ENCODE measurements at places on chromosomes 12 and 14.

GRCh38 chr14:105838591-105839424 lies 312.4 kb downstream of the TMEM121 start:
- DNase-seq = no peak

DNA sequence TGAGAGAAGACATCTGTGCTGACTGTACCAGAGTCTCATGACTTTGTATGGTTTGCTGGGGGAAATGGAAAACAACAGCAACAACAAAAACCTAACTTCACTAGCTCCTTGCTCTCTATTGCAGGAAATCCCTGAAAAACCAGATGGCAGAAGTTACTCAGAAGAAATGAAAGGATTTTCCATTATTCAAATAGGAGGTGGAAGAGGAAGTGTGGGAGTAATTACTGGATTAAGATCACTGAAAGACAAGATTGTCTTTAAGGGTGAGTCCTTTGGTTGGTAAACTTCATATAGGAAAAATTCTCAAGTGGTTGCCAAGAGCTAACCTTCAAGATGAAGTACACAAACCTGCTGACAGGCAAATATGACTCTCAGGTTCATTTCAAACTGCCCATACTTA lies 391.9 kb upstream of the ATP2B1 start:
- DNase-seq = no peak

DNA sequence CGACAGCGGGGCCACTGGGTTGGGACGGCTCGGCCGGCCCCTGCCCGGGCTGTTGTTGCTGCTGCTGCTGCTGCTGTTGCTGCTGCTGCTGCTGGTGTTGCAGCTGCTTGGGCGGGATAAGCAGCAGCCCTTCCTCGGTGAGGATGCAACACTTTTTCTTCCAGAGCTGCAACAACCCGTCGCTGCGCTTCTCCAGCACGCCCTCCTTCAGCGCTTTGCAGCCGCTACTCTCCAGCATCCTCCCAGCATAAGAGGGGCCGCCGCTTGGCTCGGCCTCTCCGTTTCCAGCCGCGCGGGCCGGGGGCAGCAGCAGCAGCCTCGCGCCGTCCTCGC lies 529 bp downstream of the PHLDA1 start:
- no peak for DNase-seq

DNA sequence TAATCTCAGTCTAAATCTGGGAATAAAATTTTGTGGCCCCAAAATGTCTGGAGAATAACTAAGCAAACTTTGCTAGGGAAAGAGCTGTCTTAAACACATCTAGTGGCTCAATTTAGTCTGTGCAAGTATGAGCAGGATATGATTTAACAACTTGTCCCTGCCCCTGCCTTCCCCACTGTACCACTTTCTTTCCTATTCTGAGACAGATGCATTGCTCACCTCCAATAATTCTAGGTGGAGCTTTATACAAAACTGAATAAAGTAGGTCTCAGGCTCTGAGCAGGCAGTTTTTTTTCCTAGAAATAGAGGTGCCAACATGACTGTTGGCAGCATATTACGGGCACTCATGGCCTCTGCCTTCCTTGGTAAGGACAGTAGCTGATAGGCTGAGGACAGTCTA lies 412.1 kb downstream of the DAD1 start:
- DNase-seq = no peak

- no peak for DNase-seq
Observed at GRCh38 chr14:68143341-68143841, 323.8 kb downstream of the RAD51B start.

DNA sequence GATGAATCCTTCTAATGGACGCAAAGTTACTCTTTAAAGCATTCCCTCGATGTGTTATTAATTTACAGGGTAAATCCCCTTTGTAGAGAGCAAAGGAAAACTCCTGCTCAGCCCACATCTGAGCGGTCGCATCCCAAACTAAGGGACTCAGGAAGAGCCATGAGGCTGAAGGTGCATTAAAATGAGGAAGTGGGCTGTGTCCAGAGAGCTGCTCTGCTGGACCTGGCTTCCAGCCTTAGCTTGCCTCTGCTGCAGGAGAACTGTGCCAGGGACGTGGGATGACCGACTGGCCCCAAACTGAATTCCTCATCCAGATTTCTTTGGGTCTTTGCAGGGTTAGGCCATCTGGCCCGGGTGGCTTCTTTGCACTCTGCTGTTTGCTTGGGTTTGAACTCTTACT lies 88.3 kb downstream of the FBXW8 start:
- DNase-seq = no peak

- DNase-seq = no peak
Observed at GRCh38 chr14:73269729-73270531, 32.6 kb downstream of the PAPLN start.

All from activated naive CD4-positive, alpha-beta T cell treated with anti-CD3 and anti-CD28 coated beads, Interleukin-2, amount 50 U/mL, for 16 hours (primary cell).